ENCODE measurements at places on chromosomes 13 and 19.

GRCh38 chr13:112959206-112959605, 9.8 kb upstream of the MCF2L start:
- peak; percentile 66 for DNase-seq

GRCh38 chr13:94712812-94713560, 641 bp upstream of the SOX21 start:
- no peak for DNase-seq

- no peak for DNase-seq
These were observed 31.5 kb downstream of the KLF5 start for GRCh38 chr13:73090116-73090822.

DNA sequence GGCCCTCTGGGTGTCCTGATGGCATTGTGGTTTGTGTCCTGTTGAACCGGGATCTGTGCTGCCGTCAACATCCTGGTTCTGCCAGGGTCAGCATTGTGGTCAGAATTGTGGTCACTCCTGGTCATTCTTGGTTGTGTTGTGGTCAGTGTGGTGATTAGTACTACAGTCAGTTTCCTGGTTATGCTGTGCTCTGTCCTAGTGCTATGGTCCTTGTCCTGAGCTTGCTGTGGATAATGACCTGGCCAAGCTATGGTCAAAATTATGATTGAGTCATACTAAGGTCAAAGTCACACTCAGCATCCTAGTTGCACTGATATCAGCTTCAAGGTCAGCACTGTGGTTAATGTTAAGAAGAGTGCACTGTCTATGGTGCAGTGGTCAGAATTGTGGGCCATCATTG, 4.5 kb upstream of the OLFM2 start:
- no peak for DNase-seq

DNA sequence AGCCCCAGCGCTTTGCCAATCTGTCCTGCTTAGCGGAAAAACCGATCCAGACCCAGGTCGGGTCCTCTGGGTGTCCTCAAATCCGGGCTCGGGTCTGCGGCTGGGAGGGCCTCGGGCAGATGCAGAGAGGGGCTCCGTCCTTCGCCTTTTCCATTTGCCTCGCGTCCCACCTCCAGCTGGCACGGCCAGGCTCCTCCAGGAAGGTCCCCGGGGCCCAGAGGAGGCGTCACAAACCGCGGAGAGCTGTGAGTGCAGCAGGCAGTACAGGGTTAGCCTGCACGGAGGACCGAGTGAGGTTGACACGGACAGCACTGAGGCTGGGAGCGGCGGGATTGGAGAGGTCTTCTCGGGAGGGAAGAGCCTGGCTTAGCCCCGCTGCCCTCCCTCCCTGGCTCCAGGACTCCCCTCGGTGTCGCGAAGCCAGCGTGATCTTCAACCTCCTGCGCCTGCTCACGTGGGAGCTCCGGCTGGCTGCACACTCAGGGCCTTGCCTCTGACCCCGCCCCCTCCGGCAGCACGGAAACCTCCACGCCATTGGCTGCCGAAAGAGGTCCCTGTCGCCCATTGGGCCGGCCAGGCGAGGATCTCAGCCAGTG, 2.8 kb upstream of the IFNL2 start:
- DNase-seq: no peak

DNA sequence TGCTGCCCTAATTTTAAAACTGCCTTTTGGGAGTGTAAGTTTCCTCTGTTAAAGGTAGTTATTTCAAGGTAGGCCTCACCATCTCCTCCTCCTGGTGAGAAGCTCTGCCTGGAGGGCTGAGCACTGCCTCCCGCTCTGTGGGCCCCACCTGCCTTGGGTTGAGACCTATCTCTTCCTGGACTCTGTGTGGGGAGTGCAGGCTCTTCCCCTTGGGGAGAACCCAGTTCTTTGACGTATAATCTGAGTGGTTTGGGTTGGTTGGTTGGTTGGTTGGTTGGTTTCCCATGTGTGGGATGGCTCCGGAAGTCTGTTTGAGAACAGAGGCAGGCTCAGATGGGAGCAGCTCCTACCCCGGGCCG, 39.1 kb downstream of the ACTN4 start:
- DNase-seq: no peak

DNA sequence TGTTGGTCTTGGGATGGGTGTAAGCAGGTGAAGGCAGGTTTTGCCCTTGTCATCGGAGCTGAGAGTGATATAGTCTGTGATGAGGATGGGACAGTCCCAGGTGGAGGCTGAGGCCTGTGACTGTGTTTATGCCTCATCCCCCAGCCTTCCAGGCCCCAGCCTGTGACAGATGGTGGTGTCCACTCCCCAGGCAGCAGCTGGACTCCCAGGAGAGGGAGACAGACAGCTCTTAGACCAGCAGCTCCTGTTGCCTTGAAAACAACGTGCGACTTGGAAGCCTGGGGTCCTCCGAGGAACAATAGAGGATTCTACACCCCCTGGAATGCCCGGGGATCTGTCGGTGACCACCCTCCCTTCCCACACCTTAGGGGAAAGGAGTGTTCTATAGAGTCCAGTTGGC, 63.8 kb downstream of the CHST8 start:
- DNase-seq: no peak

GRCh38 chr19:50537769-50538230, 24.1 kb upstream of the ASPDH start:
- no peak for DNase-seq

GRCh38 chr13:45847554-45848224, 3.9 kb downstream of the SIAH3 start:
- no peak for DNase-seq

- DNase-seq: no peak
These were observed 57.5 kb upstream of the AKAP11 start for GRCh38 chr13:42214446-42214845.

- DNase-seq: no peak
These were observed 12.0 kb downstream of the B3GNT8 start for GRCh38 chr19:41415154-41415571.

GRCh38 chr13:60018536-60018935, 145.2 kb downstream of the DIAPH3 start:
- no peak for DNase-seq

DNA sequence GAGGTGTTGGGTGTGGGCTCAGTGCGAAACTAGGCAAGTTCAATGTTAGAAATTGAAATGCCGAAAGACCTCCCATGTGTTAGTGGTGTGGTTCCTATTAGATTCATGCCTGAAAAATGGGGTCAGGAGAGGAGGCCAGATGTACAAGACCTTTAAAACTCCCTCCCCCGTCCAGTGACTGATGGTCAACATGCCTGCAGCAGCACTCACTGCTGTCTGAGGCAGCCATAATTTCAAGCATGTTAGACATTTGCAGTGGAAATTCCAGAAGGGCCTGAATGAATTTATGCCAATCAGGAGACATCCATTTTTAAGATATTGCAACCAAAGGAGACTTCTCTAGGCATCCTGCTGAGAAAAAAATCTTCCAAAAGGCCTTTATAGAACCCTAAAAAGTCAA, 426.9 kb upstream of the NBEA start:
- DNase-seq: no peak

GRCh38 chr13:20431080-20431479, 94.6 kb downstream of the CRYL1 start:
- DNase-seq: no peak

DNA sequence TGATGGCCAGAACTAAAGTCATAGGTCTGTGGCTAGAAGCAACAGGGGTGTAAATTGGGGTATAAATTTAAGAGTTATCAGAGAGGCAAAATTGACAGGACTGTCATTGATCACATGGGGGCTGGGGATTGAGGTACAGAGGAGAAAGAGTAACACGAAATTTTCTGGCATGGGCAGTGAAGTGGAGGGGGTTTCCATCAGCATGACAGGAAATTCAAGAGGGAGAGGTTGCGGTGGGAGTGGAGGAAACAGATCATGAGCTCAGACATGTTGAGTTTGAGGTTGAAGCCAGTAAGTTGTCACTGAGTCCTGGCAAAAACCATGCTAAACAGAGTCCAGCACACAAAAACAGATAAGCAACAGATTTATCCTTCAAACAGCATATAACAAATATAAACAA, 192.1 kb upstream of the TSC22D1 start:
- no peak for DNase-seq

GRCh38 chr13:109274188-109274821, 512.1 kb downstream of the IRS2 start:
- DNase-seq: no peak

DNA sequence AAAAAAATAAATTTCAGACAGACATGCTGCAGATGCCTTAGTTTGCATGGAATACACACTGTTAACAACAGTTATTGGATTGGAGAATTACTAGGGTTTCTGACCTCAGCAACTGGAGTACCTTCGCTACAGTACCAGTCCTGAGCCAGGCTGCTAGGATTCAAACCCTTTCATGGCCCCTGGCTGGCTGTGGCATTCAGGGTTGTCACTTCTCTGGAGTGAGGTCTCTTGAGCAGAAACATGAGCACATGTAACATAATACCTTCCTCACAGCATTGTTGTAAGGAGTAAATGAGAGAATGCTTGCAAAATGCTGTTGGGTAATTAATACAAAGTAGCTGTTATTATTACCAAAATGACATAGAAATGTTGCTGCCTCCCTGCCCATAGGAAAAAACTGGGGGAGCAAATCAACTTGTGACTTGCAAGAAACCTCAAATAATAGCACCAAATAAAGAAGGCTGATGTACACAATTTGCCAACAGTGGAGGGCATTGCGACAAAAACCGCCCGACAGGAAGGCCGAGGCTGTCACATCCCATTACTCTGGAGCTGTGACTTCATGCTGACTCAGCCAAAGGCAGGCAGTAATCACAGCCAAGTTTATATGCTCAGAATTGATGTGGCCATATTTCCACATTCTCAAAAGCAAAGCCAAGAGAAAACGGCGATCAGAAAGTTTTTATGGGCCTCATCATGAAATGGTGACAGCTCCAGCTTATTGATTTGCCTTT, 100.4 kb downstream of the RFC3 start:
- DNase-seq: no peak

DNA sequence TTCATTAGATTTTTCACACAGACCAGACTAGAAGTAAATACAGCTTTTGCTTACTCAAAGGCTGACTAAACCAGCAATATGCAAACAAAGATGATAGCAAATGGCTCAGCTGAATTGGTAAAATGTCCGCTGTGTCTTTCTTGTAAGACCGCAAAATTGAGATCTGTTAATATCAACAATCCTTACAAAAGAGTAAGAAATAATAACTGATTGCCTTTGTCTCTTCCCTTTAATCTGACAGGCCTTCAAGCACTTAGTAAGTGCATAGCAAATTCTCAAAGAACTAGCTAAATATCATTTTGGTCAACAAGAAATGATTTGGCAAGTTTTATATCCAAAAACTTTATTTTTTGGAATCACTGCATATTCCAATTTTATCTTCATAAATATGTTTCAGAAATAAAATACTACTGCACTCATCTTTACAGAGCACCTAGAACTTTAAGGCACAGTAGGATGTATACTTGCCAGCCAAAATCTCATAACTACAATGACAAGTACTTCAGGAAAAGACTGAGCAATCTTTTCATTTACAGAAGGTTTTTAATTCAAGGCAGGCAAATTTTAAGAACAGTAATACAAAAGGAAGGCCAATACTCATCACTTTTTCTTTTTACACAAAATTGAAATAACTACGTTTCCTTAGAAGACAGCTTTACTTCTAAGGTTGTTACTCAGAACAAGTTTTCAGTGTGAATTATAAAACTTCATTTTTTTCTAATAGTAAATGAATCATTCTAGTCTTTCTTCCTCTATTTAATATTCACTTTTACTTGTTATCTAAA, 1.1 kb downstream of the ELF1 start:
- no peak for DNase-seq

- DNase-seq: no peak
These were observed 1651.9 kb upstream of the MIR17HG start for GRCh38 chr13:89695343-89696257.

GRCh38 chr13:102700088-102701031, 5.5 kb upstream of the METTL21C start:
- no peak for DNase-seq

DNA sequence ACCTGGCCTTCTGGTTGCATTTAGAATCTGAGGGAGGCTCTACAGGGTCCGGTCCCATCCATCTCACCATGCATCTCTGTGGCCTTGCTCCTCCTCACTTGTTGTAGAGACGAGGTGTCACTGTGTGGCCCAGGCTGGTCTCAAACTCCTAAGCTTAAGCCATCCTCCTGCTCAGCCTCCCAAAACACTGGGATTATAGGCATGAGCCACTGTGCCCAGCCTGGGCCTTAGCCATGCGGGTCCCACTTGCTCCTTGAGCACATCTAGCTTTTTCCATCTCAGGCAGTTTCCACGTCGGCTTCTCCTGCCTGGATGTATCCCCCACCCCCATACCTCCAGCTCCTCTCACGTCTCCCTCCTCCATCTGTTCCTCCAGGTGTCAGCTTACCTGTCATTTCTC, 9.8 kb downstream of the ELSPBP1 start:
- DNase-seq: no peak

GRCh38 chr13:101660711-101661110, 208.2 kb downstream of the ITGBL1 start:
- DNase-seq: no peak

DNA sequence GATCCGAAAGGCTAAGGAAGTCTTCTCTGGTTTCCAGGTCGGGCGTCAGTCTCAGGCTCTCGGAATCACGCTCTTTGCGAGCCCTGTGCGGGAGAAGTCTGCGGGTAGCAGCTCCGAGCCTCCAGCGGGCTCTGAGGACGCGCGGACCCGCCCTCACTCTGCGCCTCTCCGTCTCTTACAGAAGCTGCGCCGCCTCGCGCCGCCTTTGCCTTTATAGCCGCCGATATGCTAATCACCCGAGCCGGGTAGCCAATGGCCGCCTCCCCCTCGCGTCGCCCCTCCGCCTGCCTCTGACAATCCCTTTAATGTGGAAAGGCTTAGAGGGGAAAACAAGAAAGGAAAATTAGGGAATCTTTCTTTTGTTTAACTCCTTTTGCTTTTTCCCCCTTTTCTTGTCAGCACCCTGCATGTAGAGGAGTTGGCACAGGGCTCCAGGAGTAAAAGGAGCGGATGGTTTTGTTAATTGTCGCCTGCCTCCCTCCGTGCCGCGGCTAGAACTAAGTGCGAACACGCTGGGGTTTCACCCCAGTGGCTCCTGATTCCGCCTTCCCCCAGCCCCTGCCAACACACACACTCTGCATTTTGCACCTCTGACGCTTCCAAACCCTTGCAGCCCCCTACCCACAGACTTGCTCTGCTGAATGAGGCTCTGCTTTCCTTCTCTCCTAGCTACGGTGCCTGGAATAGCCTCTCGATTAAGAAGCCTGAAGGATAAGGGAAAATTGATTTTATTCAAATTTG, at the start of gene PCDH8:
TSS of gene PCDH8 (minus strand) at position 186 of the 741 bp plus-strand sequence. CDS start 204 bp downstream, outside the sequence.
- no peak for DNase-seq

GRCh38 chr19:13613447-13613846, 107.2 kb upstream of the CACNA1A start:
- DNase-seq: no peak

GRCh38 chr19:17753976-17754375, 2.7 kb downstream of the FCHO1 start:
- DNase-seq: no peak

GRCh38 chr13:102236341-102236740, 165.5 kb downstream of the FGF14 start:
- no peak for DNase-seq

GRCh38 chr13:80359778-80360452, 19.0 kb upstream of the SPRY2 start:
- DNase-seq: no peak

GRCh38 chr19:47057328-47057727, 8.9 kb upstream of the TMEM160 start:
- no peak for DNase-seq

GRCh38 chr13:95642999-95643398, 1.5 kb downstream of the DZIP1 start:
- no peak for DNase-seq

Measured in left forelimb (tissue), 1 donor.